ENCODE measurements at places on chromosomes 4 and X.

DNA sequence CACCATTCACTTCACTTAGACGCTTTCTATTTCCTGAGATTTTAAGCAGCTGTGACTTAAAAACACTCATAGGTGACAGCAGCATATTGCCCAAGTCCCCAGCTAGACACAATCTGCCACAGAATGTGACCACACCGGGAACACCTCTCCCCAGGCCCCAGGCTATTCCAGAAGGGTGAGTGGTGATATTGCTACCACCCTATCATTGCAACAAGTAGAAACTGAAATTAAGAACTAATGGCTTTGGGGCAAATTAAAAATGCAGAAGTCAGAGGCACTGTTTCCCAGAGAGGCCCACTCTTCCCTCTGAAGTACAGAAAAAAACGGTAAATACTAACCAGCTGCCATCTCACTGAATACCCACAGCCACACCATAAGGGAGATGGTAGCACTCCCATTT lies 35.0 kb downstream of the QDPR start:
- DNase-seq: no peak

DNA sequence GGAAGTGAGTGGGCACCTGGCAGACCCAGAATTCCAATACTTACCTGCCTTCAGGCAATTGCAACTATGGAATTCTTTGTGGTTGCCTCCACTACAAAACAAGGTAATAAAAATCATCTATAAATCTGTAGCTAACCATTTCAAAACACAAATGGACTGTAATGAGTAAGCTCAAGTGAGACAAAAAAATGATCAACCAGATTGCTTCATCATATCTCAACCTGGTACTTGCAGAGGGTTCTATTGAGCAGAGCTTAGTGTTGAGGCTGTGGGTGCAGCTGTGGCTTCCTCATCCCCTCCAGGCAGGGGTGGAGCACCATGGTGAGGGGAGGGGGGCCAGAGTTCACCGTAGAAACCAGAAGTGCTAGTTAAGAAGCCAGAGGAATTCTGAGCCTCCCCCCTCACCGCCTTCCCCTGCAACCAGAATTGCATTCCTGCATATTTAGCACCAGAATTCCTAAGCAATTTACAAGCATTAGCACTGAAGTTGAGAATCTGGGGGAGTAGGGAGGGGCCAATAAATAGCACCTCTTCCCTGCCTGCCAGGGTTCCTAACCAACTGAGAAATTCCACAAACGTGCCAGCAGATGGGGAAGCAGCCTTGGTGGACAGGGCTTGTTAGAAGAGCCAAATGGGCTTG lies 11.5 kb downstream of the CTAG1A start:
- no peak for DNase-seq

- DNase-seq: no peak
These were observed 2.0 kb downstream of the GABRA2 start for GRCh38 chr4:46387956-46388355.

GRCh38 chr4:40702800-40703151 lies 47.0 kb upstream of the NSUN7 start:
- no peak for DNase-seq

GRCh38 chr4:55673424-55673823 lies 37.3 kb upstream of the NMU start:
- DNase-seq: no peak
